ENCODE measurements at places on chromosomes 13 and 19. TPM values are rescaled to one million over a fixed set of nuclear protein-coding genes. Genes with fewer than 3 reads are reported as not detected.

KASH5 gene
- total RNA-seq, result 0.19 TPM

EXOSC5 gene
- 56.2 TPM for total RNA-seq

ZNF132 gene
- 1.9 TPM for total RNA-seq

MUC16 gene
- total RNA-seq, result 0.17 TPM

KLK15 gene
- not detected for total RNA-seq

PVR gene
- total RNA-seq, result 14.1 TPM

IFNL1 gene
- not detected for total RNA-seq

SHANK1 gene
- 3.9 TPM for total RNA-seq

KCNN4 gene
- total RNA-seq, result 1.0 TPM

PTPRS gene
- total RNA-seq, result 218 TPM

ZNF878 gene
- total RNA-seq, result 9.5 TPM

MRPS12 gene
- total RNA-seq, result 79.0 TPM

CEACAM1 gene
- 2.0 TPM for total RNA-seq

ZNF880 gene
- total RNA-seq, result 11.4 TPM

ATXN8OS gene
- not detected for total RNA-seq

ATP4A gene
- total RNA-seq, result 0.50 TPM

EEF2 gene
- total RNA-seq, result 3,443 TPM

SPC24 gene
- 42.4 TPM for total RNA-seq

ENOX1 gene
- total RNA-seq, result 0.61 TPM

CAMSAP3 gene
- total RNA-seq, result 30.4 TPM

PNMA8C gene
- total RNA-seq, result 1.7 TPM

IRGC gene
- not detected for total RNA-seq

ZNF582 gene
- 3.8 TPM for total RNA-seq

ZNF583 gene
- total RNA-seq, result 2.6 TPM

LILRA1 gene
- total RNA-seq, result not detected

PTPRH gene
- total RNA-seq, result 0.21 TPM

EBI3 gene
- total RNA-seq, result 1.1 TPM

SULT2B1 gene
- total RNA-seq, result 0.99 TPM

MEDAG gene
- total RNA-seq, result 2.1 TPM

ZNF442 gene
- total RNA-seq, result 2.0 TPM

LILRB4 gene
- total RNA-seq, result not detected

PSG1 gene
- not detected for total RNA-seq

FLT1 gene
- total RNA-seq, result 90.2 TPM

MIDN gene
- total RNA-seq, result 166 TPM

ZNF773 gene
- total RNA-seq, result 9.0 TPM

TPTE2 gene
- total RNA-seq, result not detected

TMEM150B gene
- total RNA-seq, result 0.91 TPM

SIGLEC14 gene
- not detected for total RNA-seq

ZNF491 gene
- total RNA-seq, result 0.84 TPM

PTH2 gene
- 0.82 TPM for total RNA-seq

Measured in H1 (cell line).